ENCODE measurements at places on chromosomes 7 and 10.

GRCh38 chr7:110856704-110857103, 234.2 kb upstream of the LRRN3 start:
- no peak for DNase-seq

GRCh38 chr7:99399597-99399996, 8.8 kb downstream of the PDAP1 start:
- DNase-seq: no peak

DNA sequence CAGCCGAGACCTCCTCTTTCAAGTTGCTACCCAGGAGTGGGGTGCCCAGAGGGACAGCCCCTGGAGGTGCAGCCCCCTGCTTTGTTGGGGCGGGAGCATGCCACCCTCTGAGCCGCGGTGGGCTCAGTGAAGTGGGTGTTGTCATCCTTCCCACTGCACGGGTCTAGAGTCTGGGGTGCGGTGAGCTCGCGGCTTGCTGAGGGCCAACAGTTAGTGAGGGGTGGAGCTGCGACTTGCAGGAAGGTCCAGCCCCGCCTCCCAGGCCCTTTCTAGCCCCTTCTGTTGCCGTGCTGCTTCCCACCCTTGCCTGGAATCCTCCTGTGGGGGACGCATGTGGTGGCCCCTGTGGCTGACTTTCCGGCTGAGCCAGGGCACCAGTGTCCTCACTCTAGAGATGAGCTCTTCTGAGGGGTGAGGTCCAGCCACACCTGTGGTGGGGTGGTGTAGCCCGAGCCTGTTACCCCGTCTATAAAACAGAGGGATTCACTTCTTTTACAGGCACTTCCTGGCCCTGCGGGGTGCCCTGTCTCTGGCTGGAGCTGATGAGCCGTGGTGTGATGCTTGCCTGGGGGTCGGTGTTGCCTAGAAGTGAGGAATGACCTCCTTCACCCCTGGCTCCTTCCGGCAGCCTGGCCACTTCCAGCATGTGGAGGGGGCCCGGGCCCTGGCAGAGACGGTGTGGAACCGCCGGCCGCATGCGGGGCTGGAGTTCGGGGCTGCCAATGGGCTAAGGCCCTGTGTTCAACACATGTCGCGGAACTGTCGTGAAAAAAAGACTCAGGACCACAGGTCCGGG, 127.9 kb downstream of the FAM53B start:
- DNase-seq: no peak

- no peak for DNase-seq
Observed at GRCh38 chr7:117014099-117014656, 60.9 kb downstream of the ST7 start.

DNA sequence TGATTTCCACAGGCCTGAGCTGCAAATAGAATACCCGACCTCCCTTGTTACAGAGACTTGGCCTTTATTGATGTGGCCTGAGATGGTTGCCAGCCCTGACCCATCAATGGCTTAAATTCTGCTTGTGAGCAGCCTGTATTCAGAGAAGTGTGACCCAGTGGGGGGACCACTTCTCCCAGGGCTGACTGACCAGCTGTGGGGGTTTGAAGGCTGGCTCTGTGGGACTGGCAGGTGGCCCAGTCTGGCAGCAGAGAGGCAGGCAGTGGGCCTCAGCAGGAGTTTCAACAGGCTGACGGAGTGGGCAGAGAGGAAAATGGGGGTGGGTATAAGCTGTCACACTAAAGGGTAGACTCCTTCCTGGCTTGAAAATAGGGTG, 12.2 kb upstream of the PPIF start:
- DNase-seq: no peak

DNA sequence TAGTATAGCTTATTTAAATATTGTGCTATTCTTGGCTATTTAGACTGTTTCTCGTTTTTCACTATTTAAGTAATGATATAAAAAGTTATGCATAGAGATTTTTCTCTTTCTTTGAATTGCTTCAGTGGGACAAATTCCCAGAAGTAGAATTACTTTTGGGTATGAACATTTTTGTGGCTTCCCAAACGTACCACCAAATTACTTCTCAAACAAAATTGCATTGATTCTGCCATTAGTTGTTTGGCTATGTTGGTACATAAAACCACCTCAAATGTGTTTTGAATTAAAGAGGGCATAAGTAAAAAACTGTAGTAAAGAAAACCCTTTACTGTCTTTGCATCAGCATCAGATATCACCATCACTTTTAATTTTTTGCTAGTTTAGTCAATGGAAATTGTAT, 31.0 kb downstream of the AKR1B1 start:
- no peak for DNase-seq

DNA sequence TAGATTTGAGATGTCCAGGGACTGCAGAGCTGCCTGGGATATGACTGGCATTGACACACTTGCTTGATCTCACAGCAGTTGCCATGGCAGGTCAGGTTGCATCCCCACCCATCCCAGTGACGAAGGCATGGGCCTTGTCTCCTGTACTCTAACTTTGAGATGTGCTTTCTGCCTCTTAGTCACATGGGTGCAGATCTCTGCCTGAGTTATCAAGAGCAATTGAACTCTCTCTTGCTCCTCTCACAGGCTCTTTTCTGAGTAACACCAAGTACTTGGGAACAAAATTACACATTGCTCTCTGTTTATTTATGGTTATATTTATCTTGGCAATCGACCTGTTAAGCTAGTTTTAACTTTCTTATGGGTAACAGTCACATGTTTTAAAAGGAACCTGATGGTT, 237.3 kb downstream of the NSUN6 start:
- no peak for DNase-seq

DNA sequence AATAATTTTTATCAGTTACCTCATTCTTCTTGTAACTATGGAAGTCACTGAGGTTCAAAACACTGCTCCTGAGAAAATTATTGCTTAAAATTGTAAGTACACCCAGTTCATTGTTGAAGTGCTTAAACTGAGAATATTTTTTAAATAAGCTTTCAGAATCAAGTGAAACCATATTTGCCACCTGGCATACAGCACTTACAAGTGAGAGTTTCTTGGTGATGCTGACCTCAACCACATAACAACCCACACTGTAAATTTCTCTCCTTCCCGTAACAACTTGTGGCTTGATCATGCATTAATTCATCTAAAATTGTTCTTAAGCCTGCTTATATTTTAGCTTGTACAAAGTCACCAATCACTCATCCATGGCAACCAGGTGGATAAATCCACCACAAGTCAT, 34.0 kb downstream of the IMMP2L start:
- DNase-seq: no peak

DNA sequence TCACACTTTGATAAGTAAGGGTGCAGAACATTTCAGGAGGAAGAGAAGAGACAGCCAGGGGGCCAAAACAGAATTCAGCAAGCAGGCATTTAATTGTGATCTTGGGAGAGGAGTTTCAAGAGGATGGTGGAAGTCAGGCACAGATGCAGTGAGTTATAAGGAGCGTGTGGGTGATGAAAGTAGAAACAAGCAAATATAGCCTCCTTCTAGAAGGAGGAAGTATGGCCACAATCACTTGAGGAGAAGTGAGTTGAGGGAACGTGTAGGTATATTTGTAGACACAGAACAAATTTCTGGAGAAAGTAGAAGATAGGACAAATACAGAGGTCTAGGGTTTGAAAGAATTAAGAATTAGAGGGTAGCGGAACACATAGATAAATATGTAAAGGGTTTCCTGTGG, 165.8 kb downstream of the CACNB2 start:
- DNase-seq: no peak

DNA sequence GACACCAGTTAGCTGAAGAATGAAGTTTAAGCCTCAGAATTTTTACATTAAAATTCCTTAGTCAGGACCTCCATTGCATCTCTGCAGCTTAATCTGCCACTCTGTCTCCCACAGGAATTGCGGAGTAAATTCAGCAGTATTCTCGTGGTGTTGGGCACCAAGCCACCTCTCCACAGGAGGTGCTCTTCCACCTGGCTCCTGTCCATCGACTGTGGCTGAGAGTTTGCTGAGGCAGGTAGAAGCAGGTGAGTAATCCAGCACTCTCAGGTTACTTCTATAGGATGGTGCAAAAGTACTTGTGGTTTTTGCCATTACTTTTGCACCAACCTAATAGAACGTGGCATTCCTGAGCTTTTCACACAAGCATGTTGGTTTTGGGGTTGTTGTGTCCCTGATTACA, 134.1 kb downstream of the GFRA1 start:
- DNase-seq: no peak
